ENCODE measurements at places on chromosomes 7 and 10. TPM values are rescaled to one million over a fixed set of nuclear protein-coding genes. Genes with fewer than 3 reads are reported as not detected.
A peak's percentile ranks its signal among the peaks of the same experiment; 100 is the strongest.

GRCh38 chr7:38844952-38845563 lies 63.9 kb downstream of the VPS41 start:
- no peak overlapping the region for H3K27ac ChIP-seq
- DNase-seq = no peak
- H3K36me3 ChIP-seq = no peaks in the 10 kb centered on the region

- no peak for DNase-seq
- no peak overlapping the region for H3K27ac ChIP-seq
- H3K36me3 ChIP-seq = no peaks in the 10 kb centered on the region
- no peaks in the 10 kb centered on the region for H3K27me3 ChIP-seq
- no peaks in the 10 kb centered on the region for H3K4me1 ChIP-seq
- H3K4me3 ChIP-seq = no peak overlapping the region
Observed at GRCh38 chr7:10721289-10721688, 252.4 kb upstream of the PHF14 start.

- DNase-seq = no peak
- no peaks in the 10 kb centered on the region for H3K36me3 ChIP-seq
- no peaks in the 10 kb centered on the region for H3K4me1 ChIP-seq
- no peaks in the 10 kb centered on the region for H3K27me3 ChIP-seq
- no peak overlapping the region for H3K27ac ChIP-seq
- no peak overlapping the region for H3K4me3 ChIP-seq
Observed at GRCh38 chr10:3648576-3648975, 136.4 kb downstream of the KLF6 start.

GRCh38 chr10:42963312-42963711 lies 113.6 kb upstream of the RET start:
- H3K36me3 ChIP-seq = no peaks in the 10 kb centered on the region
- peak; percentile 47 for DNase-seq
- no peaks in the 10 kb centered on the region for H3K4me1 ChIP-seq

GRCh38 chr10:48614481-48615390 lies 9.9 kb upstream of the ARHGAP22 start:
- no peak overlapping the region for H3K27ac ChIP-seq
- no peaks in the 10 kb centered on the region for H3K4me1 ChIP-seq
- no peak for DNase-seq

GRCh38 chr10:131758939-131759301 lies 141.9 kb upstream of the PPP2R2D start:
- no peak overlapping the region for H3K4me3 ChIP-seq
- H3K27me3 ChIP-seq = peaks cover 4% of the 10 kb centered on the region
- no peaks in the 10 kb centered on the region for H3K4me1 ChIP-seq
- no peaks in the 10 kb centered on the region for H3K36me3 ChIP-seq

DNA sequence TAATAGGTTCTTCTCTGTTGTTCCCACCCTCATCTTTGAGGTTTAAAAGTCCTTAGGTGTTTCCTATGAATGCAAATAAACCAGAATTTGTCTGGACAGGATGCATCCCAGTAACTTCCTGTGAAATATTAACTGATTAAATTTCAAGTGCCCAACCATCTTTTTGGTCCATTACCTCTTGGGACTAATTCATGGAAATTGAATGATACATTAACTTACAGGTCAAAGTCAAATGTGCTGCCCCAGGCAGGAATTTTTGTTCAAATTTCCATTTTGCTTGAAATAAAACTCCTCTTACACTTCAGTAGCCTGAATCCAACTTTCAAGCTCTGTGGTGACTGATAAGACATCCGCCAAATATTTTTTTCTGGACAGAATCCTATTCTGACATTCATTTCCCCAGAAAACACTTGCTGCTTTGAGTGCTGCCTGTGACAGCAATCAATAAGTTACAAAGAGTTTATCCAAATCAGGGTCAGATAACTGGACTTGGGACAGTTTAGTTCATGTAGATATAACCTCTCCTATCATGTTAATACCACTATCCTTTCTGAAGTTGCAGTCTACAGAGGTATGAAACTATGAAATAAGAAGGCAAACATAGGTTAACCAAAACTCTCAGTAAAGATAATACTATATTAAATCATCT lies 383.5 kb downstream of the POM121L12 start:
- no peak for DNase-seq
- H3K4me1 ChIP-seq = no peaks in the 10 kb centered on the region
- H3K4me3 ChIP-seq = no peak overlapping the region
- H3K27me3 ChIP-seq = no peaks in the 10 kb centered on the region
- H3K27ac ChIP-seq = no peak overlapping the region

DNA sequence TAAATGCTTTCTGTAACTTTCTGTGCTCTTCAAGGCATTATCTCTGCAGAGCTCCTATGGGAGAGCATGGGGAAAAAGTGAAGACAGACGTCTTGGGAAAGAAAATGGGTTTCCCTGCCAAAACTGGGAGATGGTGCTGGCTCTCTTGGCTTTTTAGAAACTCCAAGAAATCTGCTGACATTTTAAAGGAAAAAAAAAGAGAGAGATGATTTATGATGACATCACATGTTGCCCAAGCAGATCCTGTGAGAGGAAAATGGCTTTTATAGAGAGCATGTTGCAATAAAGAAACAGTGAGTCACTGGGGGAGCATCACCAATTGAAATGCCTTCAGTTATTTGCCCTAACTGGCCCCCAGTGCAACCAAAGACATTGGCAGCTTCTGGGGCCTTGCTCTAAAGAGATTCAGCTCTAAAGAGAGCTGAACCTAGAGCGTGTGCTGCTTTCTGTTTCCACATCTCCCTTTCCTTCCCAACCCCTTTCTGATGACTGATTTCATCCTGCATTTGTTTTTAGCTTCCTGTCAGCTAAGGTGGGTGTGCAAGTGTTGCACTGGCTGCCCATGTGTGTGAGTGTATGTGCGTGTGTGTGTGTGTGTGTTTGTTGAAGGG lies 37.7 kb downstream of the LRMDA start:
- no peaks in the 10 kb centered on the region for H3K36me3 ChIP-seq
- H3K4me3 ChIP-seq = no peak overlapping the region
- no peak overlapping the region for H3K27ac ChIP-seq

DNA sequence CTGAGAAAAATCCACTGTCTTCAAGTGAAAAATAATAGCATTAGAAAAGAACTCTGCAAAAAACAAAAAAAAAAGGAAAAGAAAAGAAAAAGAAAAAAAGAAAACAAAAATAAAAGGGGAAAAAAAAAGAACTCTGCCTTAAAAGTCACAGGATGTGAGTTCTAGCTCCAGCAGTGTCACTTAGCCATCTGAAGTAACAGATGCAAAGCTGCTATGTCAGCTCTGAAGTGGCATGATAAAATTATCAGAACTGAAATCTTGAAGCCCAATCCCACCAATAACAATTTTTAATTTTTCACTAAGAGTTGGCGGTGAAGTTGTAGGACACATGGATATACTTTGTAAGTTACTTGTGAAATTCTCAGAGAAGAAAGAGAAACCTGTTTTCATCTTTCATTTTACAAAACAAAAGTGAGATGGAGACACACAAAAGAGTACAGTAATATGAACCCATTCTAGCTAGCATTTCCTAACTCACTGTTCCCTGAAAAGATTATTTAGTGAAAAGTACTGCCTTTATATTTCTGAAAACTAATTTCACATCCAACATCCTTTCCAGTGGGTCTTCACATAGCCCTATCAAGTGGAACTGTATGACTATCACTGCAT lies 103.5 kb downstream of the ELAPOR2 start:
- H3K36me3 ChIP-seq = no peaks in the 10 kb centered on the region
- H3K27ac ChIP-seq = no peak overlapping the region
- peaks cover 8% of the 10 kb centered on the region for H3K4me1 ChIP-seq
- H3K27me3 ChIP-seq = no peaks in the 10 kb centered on the region

- H3K4me1 ChIP-seq = no peaks in the 10 kb centered on the region
- DNase-seq = no peak
- no peak overlapping the region for H3K27ac ChIP-seq
- H3K4me3 ChIP-seq = no peak overlapping the region
- H3K27me3 ChIP-seq = no peaks in the 10 kb centered on the region
Observed at GRCh38 chr7:81399471-81399870, 370.4 kb downstream of the HGF start.

- H3K27me3 ChIP-seq = no peaks in the 10 kb centered on the region
Observed at GRCh38 chr7:17741426-17741825, 198.9 kb downstream of the SNX13 start.

- H3K4me1 ChIP-seq = no peaks in the 10 kb centered on the region
- H3K27me3 ChIP-seq = no peaks in the 10 kb centered on the region
- DNase-seq = no peak
- H3K4me3 ChIP-seq = no peak overlapping the region
- no peak overlapping the region for H3K27ac ChIP-seq
- no peaks in the 10 kb centered on the region for H3K36me3 ChIP-seq
Observed at GRCh38 chr10:123870260-123870659, 21.3 kb downstream of the CPXM2 start.

DNA sequence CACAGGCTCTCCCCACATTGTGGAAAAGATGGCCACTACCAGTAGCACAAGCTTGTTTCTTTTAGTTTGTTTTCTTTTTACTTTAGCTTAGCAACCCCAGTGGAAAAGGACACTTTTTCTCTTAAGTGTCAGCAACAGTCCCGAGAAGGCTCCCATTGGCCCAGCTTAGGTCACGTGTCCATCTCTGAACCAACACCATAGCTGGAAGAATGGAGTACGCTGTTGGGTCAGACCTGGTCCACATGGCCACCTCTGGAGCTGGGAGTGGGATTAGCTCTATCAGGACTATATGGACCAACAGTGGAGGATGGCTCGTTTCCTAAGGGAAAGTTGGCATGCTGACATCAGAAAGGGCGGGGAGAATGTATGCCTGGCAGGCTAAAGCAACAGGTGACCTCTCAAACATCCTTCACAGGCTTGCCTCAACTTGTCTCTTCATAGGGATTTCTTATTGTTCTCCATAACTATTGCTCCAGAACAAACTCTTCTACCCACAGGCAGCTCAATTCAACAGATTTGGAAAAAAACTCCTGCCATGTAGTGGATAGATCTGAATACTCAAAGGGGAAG lies 27.6 kb upstream of the NEUROG3 start:
- DNase-seq = no peak
- no peak overlapping the region for H3K27ac ChIP-seq
- no peak overlapping the region for H3K4me3 ChIP-seq
- peaks cover 7% of the 10 kb centered on the region for H3K27me3 ChIP-seq
- H3K36me3 ChIP-seq = no peaks in the 10 kb centered on the region

- no peak overlapping the region for H3K4me3 ChIP-seq
- no peaks in the 10 kb centered on the region for H3K4me1 ChIP-seq
- peaks cover 10% of the 10 kb centered on the region for H3K27me3 ChIP-seq
- DNase-seq = no peak
Observed at GRCh38 chr10:116769791-116770190, 27.4 kb upstream of the HSPA12A start.

DNA sequence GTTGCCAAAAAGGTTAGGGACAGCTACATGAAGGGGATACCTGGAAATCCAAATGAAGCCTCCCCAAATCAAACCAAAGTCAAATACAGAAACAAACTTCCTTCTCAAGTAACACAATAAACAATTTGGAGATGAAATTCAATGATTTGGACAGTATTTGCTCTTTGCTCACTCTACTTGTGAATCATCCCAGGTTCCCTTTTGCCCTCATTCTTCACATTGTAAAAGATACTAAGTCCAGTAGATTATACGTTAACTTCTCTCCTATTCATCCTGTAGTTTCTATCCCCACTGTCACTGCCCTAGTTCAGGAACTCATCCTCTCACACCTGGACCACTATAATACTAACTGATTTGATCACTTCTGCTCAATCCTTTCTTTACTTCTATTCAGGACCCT lies 28.3 kb downstream of the FZD1 start:
- H3K27me3 ChIP-seq = no peaks in the 10 kb centered on the region
- no peaks in the 10 kb centered on the region for H3K36me3 ChIP-seq
- DNase-seq = no peak

- peaks cover 8% of the 10 kb centered on the region for H3K4me1 ChIP-seq
- no peak overlapping the region for H3K4me3 ChIP-seq
- H3K27me3 ChIP-seq = no peaks in the 10 kb centered on the region
Observed at GRCh38 chr10:68212721-68213352, 19.1 kb downstream of the ATOH7 start.

- DNase-seq = no peak
- H3K27ac ChIP-seq = no peak overlapping the region
- no peaks in the 10 kb centered on the region for H3K27me3 ChIP-seq
- H3K4me3 ChIP-seq = no peak overlapping the region
- no peaks in the 10 kb centered on the region for H3K36me3 ChIP-seq
- no peaks in the 10 kb centered on the region for H3K4me1 ChIP-seq
Observed at GRCh38 chr10:30038781-30039536, 20.4 kb downstream of the JCAD start.

DNA sequence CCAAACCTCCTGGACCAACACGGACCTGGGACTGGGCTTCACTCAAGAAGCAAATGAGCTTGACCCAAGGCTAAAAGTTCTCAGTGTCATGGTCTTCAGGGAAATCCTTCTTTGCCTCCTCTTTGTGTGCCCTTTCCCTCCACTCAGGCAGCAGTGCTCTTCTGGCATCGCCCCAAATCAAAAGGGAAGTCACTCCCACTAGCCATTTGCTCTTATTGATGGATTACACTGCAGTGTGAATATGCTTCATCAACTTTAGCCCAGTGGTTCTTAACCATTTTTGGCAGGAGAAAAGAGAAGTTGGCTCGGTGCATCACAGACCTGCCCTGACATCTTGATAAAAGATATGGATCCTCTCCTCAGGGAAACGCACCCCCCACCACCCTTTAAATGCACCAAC lies 19.2 kb upstream of the IKZF1 start:
- no peak overlapping the region for H3K27ac ChIP-seq
- no peak for DNase-seq
- no peaks in the 10 kb centered on the region for H3K4me1 ChIP-seq
- H3K36me3 ChIP-seq = no peaks in the 10 kb centered on the region
- H3K4me3 ChIP-seq = no peak overlapping the region

GRCh38 chr7:114084472-114085312 lies 165.9 kb upstream of the PPP1R3A start:
- H3K36me3 ChIP-seq = no peaks in the 10 kb centered on the region
- no peaks in the 10 kb centered on the region for H3K27me3 ChIP-seq
- peaks cover under 1% of the 10 kb centered on the region for H3K4me1 ChIP-seq
- peak overlapping the region; percentile 93 for H3K27ac ChIP-seq
- peak overlapping the region; percentile 85 for H3K4me3 ChIP-seq
- peak; percentile 39 for DNase-seq

DNA sequence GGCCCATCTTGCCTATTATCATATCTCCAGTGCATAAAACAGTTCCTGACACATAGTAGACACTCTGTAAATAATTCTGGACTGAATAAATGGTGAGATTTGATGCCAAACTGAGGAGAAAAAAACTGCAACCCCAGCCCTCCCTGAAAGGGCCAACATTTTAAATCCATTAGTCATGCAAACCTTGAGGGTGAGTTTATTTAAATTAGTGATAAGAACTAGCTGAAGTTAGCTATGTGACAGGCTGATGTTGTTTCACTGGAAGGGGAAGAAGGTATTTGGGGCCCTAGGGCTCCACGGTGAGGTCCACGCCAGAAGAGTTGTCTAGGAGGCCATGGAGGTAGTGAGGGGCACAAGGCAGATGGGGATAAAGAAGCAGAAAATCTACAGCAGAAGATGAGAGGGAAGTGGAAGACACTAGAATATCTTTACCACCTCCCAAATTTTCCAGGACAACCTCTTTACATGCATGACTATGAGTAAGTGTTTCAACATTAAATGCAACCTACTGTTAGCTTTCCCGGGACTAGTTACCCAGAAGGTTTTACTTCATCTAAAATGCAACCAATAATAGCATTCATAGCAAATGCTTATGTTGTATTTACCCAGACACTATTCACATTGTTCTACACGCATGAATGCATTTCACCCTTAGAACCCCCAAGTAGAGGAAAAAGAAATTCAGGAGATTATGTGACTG lies 183.2 kb upstream of the LYZL1 start:
- H3K4me1 ChIP-seq = no peaks in the 10 kb centered on the region
- H3K27me3 ChIP-seq = no peaks in the 10 kb centered on the region
- no peaks in the 10 kb centered on the region for H3K36me3 ChIP-seq
- H3K4me3 ChIP-seq = no peak overlapping the region

HECW1 gene
- total RNA-seq = 0.93 TPM

STK31 gene
- not detected for total RNA-seq

NEUROG3 gene
- not detected for total RNA-seq

HMX3 gene
- total RNA-seq = not detected

TAS2R16 gene
- total RNA-seq = not detected

FAM237B gene
- total RNA-seq = not detected
